ENCODE measurements at places on chromosomes 7 and 10.

DNA sequence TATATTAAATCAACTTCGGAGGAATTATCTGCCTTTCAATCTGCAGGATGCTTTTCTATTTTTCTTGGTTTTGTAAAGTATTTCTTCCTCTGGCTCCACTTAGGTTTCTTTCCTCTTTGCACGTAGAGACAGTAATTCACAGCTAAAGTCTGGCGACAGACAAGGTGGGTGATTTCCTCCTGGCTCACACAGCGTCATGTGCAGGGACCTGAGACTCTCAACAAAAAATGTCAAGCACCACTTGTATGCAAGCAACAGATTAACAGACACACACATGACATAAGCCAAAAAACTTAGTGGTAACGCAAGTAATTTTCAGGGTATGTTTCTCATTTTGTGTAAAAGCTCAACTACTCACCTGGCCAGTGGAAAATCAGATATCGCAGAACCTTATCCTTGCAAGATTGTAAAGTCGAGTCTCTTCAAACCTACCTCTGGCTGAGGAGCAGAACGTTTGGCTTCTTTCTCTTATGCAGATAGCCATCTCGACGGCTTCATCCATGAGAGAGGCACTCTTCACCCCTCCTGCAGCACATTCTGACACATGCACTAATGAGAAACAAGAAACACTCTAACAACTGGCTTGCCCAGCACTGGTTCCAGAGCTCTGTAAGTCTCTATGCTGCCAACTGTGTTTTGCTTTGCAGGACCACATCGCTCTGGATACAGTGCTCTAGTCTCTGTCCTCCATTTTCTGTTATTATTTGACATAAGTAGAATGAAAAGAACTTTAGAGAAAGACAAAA is 188.0 kb downstream of the CDCA7L start:
- no peak for DNase-seq

DNA sequence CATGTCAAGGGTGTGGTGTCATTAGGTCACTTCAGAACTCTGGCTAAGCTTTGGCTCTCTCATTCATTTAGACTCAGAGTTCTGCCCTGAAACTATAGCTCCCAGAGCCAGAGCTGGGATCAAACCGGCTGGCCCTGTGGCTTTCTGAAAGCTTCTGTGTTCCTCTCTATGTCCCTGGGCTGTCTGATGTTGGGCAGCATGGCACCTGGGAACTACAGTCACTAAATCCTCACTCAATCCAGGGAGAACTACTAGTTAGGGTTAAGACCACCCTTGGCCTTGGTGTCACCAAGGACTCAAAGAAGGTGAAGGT is 13.2 kb downstream of the ATG9B start:
- DNase-seq = no peak

DNA sequence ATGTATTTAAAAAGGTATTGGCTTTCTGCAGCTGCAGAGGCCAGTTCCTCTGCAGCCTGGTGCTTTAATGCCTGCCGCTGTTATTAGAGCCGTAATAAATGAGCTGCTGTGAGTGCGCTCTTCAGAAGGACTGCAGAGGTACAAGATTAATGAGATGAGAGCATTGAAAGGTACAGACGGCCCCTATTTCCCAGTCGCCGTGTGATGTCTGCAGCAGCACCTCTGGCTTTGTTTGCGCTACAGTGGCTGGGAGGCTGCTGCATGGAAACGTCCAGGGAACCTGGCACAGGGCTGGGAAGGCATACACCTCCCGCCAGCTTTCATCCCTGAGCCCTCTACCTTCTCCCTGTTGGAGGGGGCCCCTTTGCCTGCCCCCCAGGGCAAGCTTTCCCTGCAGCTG is 383.8 kb upstream of the ZMIZ1 start:
- DNase-seq = no peak

DNA sequence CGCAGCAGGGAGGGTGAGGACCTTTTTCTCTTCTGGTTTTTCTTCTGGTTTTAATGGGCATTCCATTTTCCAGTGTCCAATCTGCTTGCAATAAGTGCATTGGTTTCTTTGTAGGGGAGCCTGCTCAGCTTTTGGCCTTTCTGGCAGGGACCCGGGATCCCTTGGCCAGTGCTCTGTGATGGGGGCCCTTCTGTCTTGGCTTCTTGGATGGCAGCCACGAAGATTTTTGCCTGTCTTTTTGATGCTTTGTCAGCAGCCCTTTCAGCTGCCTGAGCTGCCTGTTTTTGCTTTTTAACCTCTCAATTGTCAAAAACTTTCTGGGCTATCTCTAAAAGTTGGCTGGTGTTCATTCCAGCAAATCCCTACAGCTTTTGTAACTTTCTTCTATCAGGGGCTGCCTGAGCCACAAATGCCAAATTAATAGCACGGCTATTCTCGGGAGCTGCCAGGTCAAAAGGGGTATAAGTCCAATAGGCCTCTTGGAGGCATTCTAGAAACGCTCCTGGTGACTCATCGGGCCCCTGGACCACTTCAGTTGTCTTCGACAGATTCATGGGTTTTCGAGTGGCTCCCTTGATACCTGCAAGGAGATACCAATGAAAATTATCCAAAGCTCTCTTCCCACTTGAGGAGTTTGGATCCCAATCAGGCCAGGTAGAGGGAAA is 179.9 kb upstream of the MBL2 start:
- DNase-seq = peak; percentile 61

- peak; percentile 98 for DNase-seq
Observed at GRCh38 chr7:73522105-73522872, at the start of gene BAZ1B. Gene BAZ1B, minus strand, starts transcription at chr7:73522293. Its CDS starts 360 bp downstream, at chr7:73521933.

DNA sequence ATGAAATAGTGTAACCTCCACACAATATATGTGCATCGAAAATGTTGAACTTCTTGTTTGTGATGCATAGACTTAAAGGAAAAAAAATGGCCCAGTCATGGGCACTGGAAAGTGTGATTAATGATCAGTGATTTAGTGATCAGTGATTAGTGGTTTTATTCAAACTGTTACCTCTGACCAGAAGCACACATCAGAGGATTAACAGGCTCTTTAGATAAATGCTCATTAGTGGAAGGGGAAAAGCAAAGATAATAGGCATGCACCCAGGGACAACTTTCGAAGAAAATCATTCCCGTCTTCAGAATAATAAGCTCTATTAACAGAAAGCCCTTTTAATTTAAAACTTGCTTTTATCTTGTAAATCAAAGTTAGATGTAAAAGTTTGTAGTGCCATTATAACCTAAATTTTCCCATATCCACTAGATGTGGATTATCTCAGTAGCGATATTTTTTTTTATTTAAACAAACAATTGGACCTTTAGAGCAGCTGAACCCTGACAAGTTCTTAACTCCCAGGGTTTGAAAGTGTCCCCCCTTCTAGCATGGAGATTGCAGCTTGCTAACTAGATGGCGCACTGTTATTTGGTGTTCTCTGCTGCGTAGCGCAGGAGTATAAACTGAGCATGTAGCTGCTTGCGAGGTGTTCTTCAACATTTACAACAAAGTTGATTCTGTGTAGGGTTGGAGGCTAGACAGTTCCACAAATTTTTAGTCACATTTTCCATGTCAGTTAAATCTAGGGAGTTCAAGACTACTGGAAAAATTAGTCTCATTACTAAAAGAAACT is at the start of gene CREB5:
CREB5 (plus strand) TSS at position 643 of the 787 bp plus-strand sequence. CDS start 397 bp downstream, outside the sequence.
- peak; percentile 62 for DNase-seq

GRCh38 chr10:93911866-93912265 is 18.1 kb downstream of the SLC35G1 start:
- no peak for DNase-seq

- no peak for DNase-seq
Observed at GRCh38 chr7:44794331-44794730, 2.1 kb upstream of the PPIA start.

GRCh38 chr7:158325530-158326381 is 261.9 kb downstream of the PTPRN2 start:
- no peak for DNase-seq

GRCh38 chr7:93245525-93246432 is 13.6 kb downstream of the VPS50 start:
- no peak for DNase-seq

GRCh38 chr10:72277340-72277995 is 3.7 kb downstream of the DDIT4 start:
- no peak for DNase-seq

GRCh38 chr7:77912293-77912692 is 113.7 kb downstream of the PHTF2 start:
- no peak for DNase-seq

- no peak for DNase-seq
Observed at GRCh38 chr7:42445691-42446090, 208.7 kb upstream of the GLI3 start.

DNA sequence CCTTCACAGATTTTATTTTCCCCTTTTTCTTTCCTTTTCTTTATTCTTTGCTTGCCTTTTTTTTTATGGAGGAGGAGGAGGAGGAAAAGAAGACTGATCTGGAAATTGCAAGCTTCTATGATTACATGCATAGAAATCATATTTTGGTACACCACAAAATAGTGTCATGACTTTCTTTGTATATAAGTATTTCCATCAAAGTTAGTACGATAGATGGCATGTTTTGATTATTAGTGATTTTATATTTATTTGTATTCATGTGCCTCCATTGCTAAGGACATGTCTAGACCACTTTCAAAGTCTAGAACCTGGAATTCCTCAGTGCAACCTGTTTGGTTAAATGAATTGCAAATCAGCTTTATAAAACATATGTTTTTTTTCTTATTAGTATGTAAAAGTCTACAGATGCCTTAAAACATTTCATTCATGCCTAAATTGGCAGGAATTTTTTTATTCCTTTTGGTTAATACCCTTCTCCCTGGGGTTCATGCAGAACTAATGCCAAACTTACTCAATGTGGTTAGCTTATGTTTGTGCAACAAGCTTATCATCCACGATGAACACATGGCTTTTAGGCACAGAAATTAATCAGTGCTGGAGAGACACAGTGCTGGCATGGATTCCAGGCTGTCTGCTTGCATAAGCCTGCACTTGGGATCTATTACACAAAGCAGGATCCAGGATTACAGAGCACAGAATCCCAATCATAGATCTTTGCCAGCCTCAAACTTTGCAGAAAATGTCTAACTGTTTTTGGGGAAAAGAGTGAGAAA is 213.1 kb downstream of the CHRM2 start:
- DNase-seq = no peak

DNA sequence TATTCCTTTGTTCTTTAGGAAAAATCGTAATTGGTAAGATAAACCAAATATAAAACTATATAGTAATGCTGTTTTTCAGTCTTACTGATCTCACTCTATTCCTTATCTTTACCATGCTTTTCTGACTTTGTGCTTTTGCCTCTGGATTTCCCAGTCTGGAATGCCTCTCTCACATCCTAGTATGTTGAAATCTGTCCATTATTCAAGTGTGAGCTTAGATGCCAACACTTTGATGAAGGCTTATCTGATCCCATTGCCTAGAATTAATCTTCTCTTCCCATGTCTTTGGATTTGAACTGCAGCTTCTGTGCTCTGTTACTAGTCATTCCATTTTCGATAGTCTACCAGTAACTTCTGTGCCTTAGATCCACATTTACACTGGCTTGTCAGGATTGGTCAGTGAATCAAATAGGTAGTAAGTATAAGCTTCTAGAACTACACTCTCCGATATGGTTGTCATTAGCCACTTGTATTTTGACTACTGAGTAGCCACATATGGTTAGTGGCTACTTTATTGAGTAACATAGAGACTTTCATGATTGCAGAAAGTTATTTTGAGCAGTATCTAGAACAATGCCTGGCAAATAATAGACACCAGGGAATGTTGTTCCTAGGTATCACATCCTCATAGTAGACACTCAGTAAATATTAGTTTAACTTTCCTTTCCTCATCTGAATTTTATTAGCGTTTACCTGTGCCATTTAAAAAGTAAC is 92.9 kb downstream of the BMPR1A start:
- DNase-seq = no peak

GRCh38 chr7:589781-590575 is 70.3 kb upstream of the PDGFA start:
- no peak for DNase-seq

GRCh38 chr7:70701477-70701876 is 430.5 kb upstream of the GALNT17 start:
- no peak for DNase-seq

DNA sequence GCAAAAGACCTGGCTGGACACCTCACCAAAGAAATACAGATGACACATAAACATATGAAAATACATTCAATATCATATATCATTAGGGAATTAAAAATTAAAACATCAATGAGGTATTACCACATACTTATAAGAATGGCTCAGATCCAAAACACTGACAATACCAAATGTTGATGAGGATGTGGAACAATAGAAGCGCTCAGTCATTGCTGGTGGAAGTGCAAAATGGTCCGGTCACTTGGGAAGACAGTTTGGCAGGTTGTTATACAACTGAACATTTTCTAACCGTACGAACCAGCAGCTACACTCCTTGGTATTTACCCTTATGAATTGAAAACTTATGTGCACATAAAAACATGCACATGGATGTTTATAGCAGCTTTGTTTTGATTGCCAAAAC is 38.5 kb downstream of the ZMYND11 start:
- no peak for DNase-seq

DNA sequence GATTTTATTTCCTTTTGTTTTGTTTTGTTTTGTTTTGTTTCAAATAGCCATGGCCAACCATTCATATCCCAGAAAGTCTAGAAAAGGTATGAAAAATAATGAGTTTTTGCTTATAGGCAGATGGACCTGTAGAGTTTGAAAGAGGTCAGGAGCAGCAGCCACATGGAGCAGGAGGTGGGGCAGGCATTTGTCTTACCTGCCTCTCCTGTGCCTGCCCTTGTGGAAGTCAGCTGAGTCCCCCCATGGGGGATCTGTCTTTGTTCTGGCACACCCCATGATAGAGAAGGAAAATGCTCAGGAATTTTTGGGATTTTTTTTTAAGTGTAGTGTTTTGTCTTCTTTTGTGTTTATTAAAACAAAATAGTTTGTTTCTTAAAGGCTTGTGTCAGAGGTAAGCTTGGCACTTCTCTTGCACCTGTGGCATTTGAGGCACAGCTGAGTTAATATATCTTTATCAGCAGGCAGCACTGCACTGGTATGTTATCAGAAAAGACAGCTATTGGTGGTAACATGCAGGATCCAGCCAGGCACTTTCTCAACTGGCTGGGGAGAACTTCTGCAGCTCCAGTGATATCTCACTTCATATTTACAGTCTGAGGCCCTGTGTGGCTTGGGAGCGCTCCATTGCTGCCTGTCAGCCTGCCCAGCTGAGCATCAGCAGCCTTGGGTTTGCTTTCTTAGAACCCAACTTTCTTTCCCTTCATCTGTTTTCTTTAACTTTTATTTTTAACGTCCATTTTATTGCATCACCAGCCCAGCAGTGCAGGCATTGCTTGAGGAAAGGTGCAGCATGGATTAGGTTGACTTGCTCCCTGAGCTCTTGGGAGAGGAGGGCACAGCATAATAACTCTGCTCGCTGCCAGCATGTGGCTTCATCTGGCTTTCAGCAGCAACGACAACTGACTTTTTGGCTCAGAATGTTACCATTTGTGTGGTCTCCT is 44.4 kb downstream of the LRRC4 start:
- no peak for DNase-seq

DNA sequence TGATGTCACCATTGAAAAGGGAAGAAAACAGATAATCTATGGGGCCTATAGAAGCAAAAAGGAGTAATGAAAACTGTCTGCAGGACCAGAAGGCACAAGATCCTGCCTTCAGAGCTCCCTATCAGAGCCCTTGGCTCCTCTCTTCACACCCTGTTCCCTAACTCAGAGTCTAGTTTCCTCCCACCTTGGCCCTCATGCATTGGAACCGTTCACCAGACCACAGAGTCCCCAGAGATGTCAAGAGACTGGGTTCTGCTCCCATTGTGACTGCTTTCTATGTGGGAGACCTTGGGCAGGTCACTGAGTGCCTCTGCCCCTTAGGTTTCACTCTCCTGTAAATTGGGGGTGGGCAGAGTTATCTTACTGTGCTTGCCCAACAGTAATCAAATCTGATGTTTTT is 80.1 kb upstream of the RPA3 start:
- DNase-seq = no peak

Data from left lung (tissue), 14 donors.